ENCODE measurements at places on chromosomes 5 and 9.

DNA sequence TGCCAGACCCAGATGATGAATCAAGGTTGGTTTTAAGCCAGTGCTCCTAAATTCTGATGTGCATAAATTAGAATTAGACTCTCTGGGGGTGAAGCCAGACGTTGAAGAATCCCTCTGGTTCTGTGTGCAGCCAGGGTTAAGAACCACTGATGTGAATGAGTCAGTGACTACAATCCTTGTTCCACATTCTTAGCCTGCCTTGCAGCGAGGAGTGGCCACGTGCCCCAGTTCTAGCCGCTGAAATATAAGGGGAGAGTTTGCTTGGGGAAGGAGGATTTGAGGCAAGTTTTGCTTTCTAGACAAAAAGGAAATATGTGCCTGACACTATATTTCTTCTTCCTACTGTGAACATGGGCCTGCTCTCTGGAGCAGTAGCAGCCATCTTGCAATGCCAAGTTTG lies 34.2 kb upstream of the MSH3 start:
- no peak for DNase-seq

- DNase-seq, result no peak
Observed at GRCh38 chr9:126986506-126986951, 71.9 kb downstream of the RALGPS1 start.

DNA sequence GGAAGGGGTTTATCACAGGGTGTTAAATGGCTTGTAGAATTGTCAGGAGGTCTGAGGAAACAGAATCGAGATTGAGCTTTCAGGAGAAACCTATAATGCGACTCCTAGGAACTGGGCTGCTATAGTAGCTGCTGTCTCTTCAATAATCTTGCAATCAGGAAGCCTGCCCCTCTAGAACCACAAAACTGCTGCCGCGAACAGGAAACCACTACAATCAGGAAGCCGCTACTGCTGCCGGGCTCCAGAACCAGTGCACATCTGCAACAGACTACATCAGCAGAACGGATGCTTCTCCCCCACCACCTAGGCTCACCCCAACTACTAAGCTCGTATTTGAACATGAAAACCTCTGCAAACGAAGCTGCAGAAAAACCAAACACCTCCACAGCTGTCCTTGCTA lies 31.6 kb downstream of the TNFSF8 start:
- peak; percentile 80 for DNase-seq

GRCh38 chr5:1763960-1764605 lies 35.6 kb downstream of the MRPL36 start:
- no peak for DNase-seq

GRCh38 chr5:169178754-169179153 lies 122.2 kb downstream of the SLIT3 start:
- DNase-seq, result no peak

DNA sequence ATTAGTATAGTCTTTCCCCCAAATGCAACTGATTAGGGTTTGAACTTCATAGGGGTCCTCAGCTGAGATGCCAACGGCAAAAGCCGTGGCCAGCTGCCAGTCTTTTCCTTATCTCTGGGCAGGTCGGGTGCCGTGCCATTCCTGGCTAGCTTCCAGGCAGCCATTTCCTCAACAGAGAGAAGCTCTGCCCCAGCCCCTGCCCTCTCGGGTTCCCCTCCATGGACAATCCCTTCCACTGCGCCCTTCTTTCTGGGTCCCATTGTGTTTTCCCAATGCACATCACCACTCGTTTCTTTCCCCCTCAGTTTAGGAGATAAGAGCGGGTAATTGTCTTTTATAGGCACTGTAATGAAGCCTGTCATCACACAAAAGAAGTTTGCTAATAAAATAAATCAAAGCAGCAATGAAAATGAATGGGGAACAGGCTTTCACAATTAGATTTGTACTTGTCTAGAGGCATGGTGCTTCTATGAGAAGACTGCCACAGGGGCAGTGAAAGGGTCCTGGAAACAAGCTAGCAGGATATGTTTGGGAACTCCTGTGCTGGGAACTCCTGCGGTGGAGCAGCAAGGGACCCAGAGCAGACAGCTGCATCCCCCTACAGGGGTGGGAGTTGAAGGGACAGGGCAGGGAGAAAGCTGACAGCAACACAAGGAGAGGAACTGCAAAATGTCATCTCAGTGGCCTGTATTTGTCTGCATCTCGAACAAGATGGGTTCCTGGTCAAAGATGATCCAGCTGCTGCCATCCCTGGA lies 48.0 kb upstream of the SAP30L start:
- DNase-seq, result no peak

Measured in activated CD8-positive, alpha-beta memory T cell treated with anti-CD3 and anti-CD28 coated beads for 24 hours (primary cell).